ENCODE measurements at places on chromosomes 5 and 9.

- no peak for DNase-seq
Measured at GRCh38 chr5:87127426-87127825, 140.3 kb upstream of the RASA1 start.

DNA sequence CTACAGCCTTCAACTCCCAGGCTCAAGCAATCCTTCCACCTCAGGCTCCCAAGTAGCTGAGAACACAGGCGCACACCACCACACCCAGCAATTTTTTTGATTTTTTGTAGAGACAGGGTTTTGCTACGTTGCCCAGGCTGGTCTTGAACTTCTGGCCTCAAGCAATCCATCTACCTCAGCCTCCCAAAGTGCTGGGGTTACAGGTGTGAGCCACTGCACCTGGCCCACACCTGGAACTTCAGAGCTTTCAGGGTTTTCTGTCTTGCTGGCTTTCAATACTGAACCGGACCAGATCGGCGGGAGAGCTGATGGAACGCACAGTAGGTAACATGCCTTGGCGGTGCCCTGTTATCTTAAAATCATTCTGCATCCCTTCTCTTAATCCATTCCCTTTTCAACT lies 30.8 kb downstream of the IPPK start:
- no peak for DNase-seq

- no peak for DNase-seq
Measured at GRCh38 chr5:45512521-45512920, 183.7 kb downstream of the HCN1 start.

DNA sequence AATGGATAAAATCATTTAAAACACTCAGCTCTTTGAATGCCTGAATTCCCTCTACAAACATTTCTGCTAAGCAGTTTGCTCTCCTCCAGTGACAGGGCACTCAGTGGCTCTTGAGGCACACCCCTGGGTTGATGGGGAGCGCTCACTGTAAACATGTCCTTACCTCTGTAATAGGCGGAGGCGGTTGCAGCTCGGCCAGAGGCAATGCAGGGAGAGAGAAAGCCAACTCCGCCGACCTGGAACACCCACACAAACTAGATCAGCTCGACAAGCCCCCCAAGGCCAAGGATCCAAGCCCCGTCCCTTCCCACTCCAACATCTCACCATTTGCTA lies 329 bp downstream of the CDC23 start:
- DNase-seq, result peak; percentile 12

GRCh38 chr5:137462816-137463520 lies 36.2 kb downstream of the SPOCK1 start:
- DNase-seq, result no peak

GRCh38 chr9:88342246-88342645 lies 46.0 kb upstream of the SPIN1 start:
- DNase-seq, result no peak

- DNase-seq, result peak; percentile 22
Measured at GRCh38 chr5:140242099-140242498, 60.8 kb downstream of the PFDN1 start.

GRCh38 chr5:138978080-138978479 lies 102.9 kb upstream of the LRRTM2 start:
- no peak for DNase-seq

DNA sequence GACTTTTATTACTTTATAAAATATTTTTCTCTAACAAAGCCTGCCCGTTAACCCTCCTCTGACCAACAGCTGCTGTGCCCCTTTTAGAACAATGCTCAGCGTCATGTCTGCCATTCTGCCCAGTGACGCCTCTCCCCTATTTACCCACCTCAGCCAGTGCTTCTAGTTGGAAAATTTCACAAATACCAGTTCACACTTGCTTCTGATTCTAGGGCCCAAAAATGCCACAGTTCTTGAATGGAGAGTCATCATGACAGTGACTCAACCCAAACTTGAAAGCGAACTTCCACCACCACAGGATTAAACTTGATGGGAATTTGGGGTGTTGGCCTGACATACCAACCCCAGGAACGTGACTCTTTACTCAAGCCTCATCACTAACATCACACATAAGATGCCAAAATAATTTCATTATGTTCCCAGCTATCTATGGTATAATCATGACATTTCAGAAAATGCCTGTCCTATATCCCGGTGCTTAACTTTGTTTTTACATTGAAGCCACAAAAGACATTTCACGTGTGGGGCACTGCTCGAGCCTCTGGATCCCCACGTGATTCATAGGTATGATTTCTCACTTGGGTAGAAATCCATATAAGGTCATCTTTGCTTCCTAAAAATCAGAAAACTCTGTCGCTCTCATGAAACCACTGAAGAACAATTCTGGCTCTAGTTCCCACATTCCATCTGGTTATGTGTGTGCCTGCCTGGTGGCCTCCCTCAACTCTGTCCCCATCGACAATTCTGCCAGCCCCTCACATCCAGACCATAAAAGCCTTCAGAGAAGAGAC lies 220.9 kb downstream of the ACTL7B start:
- no peak for DNase-seq
